ENCODE measurements at places on chromosomes 6 and 20.

DNA sequence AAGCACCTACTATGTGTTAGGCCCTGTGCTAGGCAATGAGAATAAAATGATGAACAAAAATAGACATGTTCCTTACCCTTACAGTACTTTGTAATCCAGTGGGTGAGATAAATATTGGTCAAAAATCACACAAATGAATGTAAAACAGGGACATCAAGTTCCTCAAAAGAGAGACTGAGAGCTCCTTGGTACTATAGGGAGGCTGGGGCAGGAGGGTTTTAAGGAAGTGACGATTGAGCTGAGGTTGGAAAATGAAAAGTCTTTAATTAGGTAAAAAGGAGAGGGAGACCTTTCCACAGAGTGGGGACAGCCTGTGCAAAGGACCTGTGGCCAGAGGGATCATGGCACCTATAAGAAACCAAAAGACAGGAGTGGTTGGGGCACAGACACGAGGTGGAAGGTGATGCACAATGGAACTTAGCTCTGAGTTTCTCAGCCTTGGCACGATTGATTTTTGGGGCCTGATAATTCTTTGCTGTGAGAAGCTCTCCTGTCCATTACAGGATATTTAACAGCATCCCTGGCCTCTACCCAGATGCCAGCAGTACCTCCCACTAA is 140.3 kb downstream of the CEP57L1 start:
- DNase-seq, result no peak

DNA sequence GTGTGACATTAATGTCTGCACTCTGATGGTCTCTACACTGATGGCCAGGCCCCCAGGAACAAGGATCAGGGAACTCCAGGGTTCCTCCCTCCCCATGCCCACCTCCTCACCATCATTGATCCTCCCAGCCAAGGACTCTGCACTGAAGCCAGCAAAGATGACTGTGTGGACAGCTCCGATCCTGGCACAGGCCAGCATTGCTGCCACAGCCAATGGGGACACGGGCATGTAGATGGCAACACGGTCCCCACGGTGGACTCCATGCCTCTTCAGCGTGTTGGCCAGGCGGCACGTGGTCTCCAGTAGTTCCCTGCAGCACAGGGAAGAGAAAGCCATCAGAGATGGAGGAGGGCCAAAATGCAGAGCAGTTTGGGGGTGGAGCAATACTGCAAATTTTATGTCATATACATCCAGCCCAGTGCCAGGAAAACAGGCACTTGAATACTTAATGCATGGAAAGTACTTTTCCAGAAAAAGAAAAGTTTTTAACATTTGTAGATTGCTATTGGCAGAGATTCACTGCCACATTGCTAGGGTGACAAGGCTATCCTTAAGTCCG is 27.2 kb downstream of the ACSS1 start:
- DNase-seq, result no peak

DNA sequence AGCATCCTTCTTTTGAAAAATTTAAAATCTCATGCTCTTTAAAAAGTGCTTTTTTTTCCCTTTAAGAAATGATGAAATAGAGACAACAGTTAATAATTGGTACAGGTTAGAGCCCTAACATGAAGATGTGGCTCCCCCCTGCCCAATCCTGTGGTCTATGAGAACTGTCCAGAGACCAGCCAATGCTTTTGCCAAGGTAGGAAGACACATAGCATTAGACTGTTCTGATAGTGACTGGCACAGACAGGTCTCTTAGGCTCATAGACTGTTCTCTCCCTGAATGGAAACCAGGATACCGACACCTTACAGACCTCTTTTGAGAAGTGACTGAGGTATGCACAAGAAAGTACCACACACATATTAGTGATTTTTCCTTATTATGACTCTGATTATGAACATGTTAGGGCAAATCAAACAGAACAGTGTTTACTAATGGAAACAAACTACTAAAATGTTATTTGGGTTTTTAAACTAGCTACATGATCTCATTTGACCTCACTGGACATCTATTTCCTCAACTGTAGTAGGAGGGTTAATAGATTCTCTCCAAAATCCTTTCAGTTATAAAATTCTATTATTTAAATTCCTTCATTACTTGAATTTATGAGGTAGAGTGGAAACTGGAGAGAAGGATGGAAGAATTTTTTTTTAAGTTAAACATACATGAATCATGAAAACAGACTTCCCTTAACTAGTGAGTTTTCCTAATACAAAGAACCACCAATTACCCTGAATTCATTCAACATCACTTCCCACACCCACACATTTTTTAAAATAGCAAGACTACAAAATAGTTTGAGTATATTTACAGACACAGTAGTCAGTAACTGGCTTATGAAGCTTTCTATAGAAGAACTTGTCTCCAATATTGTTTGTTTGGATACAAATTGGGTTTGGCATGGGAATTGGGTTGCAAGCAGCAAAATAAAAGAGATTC is 120.4 kb downstream of the OGFRL1 start:
- no peak for DNase-seq

DNA sequence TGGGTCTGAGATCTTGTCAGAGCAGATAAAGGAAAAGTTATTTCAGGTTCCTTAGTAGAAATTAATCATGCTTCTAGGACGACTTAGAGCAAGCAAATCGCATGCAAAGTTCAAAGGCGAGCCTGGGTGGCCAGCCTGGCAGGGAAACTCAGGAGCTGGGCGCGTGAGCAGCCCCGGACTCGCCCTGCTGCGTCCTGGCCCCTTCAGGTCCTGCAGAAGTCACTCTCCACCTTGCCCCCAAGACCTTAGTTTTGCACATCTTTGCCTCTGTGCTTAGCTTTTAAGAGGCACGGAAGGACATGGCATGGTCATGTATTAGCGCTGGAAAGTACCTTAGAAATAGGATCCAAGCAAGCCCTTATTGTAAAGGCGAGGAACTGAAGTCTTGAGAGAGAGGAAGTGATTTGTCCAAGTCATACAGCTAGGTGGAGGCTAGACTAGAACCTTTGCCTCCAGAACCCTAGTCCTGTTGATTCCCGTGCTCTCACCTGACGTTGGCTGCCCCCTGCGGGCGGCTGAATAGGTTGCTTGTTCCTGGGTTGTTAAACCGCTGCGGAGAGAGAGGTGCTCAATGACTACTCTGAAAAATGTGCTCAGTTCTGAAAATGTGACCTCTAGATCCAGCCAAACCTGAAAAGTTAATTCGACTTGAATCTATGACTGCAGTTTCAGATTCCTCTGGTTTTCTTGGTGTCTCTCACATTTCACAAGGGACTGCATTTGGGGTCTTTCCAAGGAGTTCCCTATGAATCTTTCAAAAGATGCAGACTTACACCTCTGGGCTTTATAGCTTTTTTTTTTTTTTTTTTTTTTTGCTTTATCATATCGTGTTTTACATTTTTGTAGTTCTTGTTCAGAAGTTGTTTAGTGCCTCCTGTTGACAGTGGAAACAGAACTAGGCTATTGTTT is 2.7 kb downstream of the MYB start:
- peak; percentile 56 for DNase-seq

DNA sequence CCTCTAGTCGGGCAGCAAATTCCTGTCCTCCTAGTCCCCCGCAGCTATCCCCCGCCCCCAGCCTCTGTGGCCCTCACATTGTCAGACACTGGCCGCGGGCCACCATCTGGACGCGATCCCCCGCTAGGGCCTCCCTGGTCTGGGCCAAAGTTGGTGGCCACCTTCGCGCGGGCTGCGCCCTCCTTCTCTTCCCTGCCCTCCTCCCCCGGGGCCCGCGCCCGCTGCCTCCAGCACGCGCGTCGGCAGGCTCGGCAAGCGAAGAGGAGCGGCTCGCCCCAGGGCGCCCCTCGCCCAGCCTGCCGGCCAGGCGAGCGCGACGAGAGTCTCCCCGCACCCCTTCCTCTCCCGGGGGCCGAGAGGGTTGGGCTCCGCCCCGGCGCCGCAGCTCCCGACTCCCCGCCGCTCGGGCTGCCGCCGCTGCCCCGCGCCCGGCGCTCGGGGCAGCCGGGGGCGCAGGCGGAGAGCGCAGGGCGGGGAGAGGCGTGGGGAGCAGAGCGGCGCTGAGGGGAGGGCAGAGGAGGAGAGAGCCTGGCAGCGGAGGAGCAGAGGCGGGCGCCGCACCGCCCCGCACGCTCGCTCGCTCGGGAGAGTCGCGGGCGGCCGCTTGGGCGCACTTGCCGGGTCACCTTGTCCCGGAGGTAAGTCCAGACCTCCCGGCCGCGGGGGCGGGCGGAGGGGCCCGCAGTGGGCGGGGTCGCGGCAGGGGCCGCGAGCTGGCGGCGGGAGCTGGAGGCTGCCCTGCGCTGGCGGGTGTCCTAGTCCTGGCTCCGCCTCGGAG is at the start of gene SYNDIG1:
Gene SYNDIG1 (plus strand): TSS at position 514 of the 778 bp plus-strand sequence. CDS start 73,469 bp downstream, outside the sequence.
- DNase-seq, result peak; percentile 55

- DNase-seq, result no peak
Observed at GRCh38 chr6:24831771-24832716, 33.3 kb upstream of the ARMH2 start.

- no peak for DNase-seq
Observed at GRCh38 chr20:56805966-56806365, 176.9 kb downstream of the TFAP2C start.

DNA sequence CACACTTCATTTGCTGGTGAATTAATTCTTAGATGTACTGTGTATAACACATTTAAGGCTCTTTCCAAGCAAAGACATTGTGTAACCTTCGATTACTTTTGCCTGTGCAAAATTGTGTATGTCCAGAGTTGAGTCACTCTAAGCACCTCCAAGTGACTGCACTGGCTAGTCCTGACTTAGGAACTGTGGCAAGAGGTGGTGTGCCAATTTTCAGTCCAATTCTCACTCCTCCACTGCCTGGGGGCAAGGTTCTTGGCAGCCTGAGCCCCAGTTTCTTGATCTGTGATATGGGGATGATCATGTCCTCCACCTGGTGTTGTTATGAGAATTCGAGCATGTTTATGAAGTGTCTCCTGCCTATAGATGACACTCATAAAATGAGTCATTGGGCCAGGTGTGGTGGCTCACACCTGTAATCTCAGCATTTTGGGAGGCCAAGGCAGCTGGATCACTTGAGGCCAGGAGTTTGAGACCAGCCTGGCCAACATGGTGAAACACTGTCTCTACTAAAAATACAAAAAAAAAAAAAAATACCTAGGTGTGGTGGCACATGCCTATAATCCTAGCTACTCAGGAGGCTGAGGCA is 105.3 kb upstream of the CDYL start:
- no peak for DNase-seq
